ENCODE measurements at places on chromosomes 1 and 21.

DNA sequence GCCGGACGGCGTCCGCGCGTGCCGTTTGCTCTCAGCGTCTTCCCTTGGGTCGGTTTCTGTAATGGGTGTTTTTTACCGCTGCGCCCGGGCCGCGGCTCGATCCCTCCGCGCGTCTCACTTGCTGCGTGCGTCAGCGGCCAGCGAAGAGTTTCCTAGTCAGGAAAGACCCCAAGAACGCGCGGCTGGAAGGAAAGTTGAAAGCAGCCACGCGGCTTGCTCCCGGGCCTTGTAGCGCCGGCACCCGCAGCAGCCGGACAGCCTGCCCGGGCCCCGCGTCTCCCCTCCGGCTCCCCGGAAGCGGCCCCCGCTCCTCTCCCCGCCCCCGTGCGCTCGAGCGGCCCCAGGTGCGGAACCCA lies 159.8 kb downstream of the RUNX1 start:
- DNase-seq = no peak

- DNase-seq = no peak
Observed at GRCh38 chr1:244603498-244603897, 49.4 kb upstream of the DESI2 start.

- DNase-seq = no peak
Observed at GRCh38 chr1:29971703-29972102, 735.4 kb downstream of the PTPRU start.

GRCh38 chr1:222759451-222760035 lies 22.5 kb downstream of the FAM177B start:
- no peak for DNase-seq

DNA sequence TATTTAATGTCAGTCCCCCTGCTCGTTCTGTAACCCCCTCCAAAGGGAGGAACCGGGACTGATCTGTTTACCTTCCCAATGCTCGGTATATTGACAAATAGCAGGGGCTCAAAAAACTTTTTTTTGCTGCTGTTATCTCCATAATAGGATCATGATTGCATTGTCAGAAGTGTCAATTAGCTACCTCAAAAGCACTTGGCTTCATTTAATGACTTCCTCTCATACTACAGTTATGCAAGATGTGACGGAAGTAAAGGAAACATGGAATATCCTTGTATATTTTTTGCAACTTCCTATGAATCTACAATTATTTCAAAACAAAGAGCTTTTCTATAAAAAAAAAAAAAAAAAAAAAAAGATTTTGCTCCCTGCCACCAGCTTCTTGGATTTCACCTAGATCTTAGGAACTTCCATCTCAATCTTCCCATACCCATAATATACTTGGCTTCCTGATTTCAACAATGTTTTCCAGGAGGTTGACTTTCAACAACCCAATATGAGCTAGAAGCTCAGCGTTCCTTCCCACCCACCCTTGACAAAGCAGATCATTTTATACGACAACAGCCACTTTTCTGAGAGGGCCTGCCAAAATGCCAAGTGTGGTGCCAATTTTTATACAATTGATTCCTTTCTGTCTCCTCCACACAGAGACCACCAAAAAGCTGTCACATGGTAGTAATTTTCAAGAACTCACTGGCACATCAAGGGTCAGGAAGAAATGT lies 71.7 kb downstream of the SETD4 start:
- no peak for DNase-seq

DNA sequence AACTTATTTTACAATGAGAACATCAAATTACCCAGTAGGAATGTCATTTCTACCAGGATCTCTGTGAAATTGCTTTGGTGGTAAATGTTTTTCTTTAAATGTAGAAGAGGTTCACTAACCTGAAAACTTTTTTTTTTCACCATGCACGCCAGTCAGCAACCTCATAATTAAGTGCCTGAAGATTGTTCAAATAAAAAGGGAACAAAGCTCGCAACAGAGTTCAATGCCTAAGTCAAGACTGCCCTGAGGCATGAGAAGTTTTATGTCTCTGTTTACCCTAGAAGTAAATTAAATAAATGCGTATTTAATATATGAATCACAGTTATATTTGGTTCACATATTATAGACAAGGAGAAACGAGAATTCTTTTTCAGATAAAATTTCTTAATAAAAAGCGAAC lies 13.8 kb upstream of the SYDE2 start:
- no peak for DNase-seq

- no peak for DNase-seq
Observed at GRCh38 chr1:110393691-110394492, 3.1 kb upstream of the SLC16A4 start.

GRCh38 chr21:29182691-29183092 lies 52.2 kb downstream of the MAP3K7CL start:
- no peak for DNase-seq

GRCh38 chr21:14088391-14088790 lies 122.4 kb downstream of the LIPI start:
- no peak for DNase-seq

DNA sequence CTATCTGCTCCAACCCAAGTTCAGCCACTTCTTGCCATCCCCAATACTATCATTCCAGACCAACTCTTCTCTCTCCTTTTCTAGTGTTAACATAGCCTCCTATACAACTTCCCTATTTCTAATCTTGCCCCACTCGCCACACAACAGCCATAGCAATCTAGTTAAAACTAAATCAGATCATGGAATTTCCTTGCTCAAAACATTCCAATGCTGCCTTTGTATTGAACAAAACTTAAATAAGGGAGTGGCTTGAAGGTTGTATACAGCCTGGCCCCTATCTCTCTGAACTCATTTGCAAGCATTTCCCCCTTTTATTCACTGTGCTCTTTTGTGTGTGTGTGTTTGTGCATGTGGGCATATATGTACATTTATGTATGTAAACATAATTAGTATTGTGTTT lies 118.1 kb upstream of the SGIP1 start:
- no peak for DNase-seq

DNA sequence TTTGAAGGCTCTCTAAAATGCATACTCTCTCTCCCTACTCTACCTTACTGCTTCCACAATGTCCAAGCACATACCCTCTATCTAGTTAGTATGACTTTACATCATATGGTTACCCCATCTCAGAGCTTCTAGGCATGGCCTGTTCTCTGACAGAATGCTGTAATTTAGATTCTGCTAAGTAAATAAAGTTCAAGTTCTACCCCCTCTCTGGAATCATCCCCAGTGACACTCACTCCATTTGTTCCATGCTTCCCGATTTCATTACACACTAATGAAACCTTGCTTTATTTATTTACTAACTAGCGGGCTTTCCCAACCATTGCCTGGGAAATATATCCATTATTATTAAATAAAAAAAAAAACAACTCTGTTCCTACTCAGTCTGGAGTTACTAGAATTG lies 7.3 kb downstream of the CRYZL1 start:
- no peak for DNase-seq

DNA sequence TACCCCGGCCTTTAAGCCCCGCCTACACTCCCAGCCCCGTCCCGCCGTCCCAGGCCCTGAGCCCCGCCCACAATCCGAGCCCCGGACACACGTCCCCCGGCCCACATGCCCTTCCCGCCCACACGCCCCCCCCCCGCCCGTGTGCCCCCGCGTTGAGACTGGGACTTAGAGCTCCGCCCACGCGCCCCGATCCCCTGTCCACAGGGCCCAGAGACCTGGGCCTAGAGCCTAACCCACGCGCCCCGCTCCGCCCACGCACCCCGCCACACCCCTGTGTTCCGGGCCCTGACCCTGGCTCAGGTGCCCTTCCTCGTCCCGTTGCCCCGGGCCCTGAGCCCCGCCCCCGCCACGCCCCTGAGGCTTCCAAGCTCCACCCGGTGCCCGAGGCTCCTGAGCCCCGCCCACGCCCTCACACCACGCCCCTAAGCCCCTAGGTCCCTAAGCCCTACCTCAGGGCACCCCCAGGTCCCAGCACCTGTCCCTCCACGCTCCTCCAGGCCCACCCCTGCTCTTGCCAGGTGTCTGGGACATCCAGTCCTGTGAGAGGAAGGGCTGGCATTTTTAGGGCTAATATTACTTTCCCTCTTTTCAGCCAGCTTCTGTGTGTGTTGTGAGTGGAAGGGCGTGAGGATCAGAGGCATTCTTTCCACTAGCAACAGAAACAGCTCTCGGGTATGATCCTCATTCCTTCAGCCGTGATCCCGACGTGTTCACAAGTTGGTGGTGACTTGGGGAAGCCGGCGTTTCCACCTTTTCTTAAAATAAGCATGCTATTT lies 552 bp upstream of the GPR157 start:
- peak; percentile 76 for DNase-seq

DNA sequence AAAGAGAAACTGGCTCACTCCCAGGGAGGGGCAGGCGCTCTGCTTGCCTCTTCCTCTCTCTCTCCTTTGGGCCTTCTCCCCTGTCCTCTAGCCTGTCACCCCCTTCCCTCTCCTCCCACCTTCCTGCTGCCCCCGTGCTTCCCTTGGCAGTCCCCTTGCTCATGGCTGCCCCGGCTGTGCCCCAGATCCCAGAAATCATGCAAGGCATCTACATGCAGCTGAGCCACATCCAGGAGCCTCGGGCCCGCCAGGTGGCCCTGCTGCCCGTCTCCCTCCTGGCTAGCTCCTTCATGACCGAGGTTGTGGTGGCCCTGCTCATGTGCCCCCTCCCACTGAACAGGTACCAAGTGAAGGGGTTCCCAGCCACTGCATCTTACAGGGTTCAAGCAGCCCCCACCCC lies 36.0 kb upstream of the TTC4 start:
- no peak for DNase-seq

- DNase-seq = no peak
Observed at GRCh38 chr1:157270705-157271274, 132.6 kb upstream of the ETV3 start.

DNA sequence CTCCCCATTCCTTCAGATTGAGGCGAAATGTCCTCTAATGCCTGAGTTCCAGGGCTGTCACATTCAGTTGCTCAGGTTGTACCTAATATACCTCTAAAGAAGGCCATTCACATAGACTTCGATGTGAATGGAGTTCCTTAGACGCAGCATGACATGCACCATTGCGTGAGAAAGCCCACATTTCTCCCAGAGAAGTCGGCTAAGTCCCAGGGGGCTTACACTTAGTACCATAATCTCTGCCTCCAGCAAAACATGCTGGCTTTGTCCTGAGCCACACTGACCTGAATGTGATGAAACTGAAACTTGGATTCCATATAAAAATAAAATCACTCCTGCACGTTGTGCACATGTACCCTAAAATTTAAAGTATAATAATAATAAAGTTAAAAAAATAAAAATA lies 23.2 kb upstream of the SLC2A1 start:
- no peak for DNase-seq

DNA sequence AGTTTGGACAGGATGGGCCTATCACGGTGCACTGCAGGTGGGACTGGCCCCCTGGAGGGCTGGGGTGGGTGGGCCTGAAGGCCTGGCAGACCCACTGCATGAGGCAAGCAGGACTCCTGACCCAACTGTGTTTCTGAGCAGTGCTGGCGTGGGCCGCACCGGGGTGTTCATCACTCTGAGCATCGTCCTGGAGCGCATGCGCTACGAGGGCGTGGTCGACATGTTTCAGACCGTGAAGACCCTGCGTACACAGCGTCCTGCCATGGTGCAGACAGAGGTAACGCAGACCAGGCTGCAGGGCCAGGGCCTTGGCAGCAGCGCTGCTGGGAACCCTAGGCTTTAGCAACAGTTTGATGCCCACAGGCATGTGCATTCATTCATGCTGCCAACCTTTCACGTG lies 29.0 kb upstream of the KDM4A start:
- no peak for DNase-seq

DNA sequence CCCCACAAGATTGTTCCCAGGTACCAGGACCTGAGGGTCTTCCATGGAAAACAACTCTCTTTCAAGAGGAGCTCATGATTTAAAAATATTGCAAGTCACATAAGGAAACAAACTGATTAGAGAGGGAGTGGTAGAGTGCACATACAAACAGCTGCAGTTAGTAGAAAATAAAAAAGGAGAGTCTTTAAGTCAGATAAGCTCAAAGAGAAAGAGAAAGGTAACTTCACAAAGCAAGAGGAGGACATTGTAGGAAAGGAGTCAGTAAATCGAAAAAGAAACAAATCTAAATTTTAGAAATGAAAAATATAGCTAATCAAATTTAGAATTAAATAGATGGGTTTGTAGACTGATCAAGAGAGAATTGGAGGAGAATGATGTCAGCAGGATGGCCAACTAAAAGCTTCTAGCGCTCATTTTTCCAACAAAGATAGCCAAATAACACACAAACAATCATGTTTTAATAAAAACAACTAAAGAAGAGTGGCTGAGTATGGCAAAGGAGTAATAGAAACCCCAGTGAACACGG lies 86.1 kb upstream of the CD53 start:
- no peak for DNase-seq

DNA sequence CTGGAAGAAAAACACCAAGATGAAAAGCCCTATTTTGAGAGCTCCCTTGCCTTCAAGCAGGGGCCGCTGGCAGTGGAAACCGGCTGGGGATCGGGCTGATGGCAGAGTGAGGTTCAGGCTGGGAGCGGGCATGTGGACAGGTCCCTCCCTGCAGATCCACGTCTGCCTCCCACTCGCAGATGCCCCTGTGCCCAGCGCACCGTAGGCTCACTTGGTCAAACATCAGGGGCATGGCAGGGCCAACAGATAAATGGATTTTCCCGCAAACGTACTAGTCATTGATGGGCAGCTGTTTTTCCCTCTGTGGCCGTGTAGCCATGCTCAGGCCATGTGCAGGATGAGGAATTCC lies 6.6 kb upstream of the C1orf174 start:
- DNase-seq = no peak

GRCh38 chr1:76053021-76053420 lies 21.5 kb upstream of the ST6GALNAC3 start:
- DNase-seq = no peak

- no peak for DNase-seq
Observed at GRCh38 chr1:64453688-64454087, 16.2 kb upstream of the CACHD1 start.

- no peak for DNase-seq
Observed at GRCh38 chr1:231540847-231541246, 12.4 kb downstream of the TSNAX start.

DNA sequence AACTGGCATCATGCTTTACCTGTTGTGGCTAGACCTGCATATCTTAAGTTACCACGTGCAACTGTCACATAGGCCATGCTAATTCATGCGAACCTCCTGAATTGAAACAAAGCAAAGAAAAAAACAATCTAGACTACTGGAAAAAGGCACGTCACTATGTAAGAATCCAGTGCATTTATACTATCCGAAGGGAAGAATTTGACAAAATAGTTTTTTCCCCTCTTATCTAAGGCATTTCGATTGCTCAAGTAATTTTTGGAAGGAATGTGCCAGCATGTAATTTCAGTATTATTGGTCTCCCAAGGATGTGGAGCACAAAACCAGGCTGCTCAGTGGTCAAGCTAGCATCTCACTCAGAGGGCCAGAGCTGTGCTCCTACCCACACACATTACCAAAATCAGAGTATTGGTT lies 31.5 kb upstream of the C1orf198 start:
- DNase-seq = no peak

GRCh38 chr1:162040657-162041056 lies 17.0 kb upstream of the OLFML2B start:
- DNase-seq = no peak

GRCh38 chr1:216113181-216113580 lies 310.1 kb downstream of the USH2A start:
- DNase-seq = no peak
